Nephron progenitor cell (in vitro differentiated cells): ENCODE measurements at places on chromosomes 5 and 9.
A peak's percentile ranks its signal among the peaks of the same experiment; 100 is the strongest.

GRCh38 chr9:26033336-26033735 lies 355.1 kb upstream of the TUSC1 start:
- no peak for DNase-seq

DNA sequence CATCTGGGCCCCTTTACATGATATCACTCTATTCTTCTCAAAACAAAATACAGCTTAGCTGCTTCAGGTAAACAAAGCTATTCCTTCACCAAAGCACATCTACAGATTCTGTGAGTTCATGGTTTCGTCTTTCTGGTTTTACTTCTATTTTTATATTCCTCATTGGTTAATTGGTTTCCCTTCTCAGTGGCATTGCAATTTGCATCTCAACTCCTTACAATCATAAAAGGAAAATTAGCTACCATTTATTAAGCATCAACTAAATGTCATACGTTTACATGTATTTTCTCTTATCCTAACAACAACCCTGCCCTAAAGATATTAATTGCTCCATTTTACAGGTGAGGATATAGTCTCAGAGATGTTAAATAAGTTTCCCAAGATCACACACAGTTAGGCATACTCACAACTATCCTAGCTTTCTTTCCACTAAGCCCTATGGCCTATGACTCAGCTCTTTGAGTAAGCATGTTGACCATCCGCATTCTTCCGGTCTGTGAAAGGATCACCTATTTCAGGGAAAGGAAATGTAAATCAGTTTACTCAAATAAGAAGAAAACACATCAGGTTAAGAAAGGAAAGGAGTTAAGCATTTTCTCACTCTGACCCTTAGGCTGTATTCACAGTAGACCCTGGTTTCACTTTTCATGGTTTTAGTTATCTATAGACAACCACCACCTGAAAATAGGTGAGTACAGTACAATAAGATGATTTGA lies 146.1 kb downstream of the CAAP1 start:
- no peak for DNase-seq

DNA sequence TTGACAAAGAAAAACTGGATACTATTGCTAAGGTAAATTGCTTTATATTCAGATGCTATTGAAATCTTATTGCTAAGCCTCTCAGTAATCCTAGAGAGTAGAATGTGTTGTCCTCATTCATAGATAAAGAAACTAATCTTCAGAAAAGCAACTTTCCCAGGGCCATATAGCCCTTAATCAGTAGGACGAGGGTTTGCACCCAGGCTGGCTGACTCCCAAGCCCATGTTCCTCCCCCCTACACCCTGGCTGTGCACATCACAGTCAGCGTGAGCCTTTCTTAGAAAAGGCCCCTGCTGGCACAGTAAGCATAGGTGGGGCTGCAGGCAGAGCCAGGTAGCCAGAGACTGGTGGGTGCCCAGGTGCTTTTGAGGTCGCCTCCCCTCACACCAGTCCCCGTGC lies 15.8 kb upstream of the GLIPR2 start:
- DNase-seq, result no peak

DNA sequence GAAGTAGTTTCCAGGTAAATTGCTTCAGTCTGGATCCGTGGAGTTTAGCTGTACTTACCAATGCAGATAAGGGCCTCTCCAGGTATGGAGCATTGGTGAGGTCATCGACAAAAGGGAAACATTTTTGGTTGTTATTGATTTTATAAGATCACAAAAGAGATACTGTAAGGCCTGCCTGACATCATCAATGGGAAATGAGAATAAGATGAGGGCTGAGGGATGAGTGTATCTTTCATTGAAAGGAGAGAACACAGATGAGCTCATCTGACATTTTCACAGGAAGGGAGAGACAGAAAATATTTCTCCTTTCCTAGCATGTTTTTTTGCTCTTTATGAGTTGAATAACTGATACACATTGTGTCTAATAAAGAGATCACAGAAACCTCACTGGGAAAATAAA lies 233.6 kb downstream of the SAXO1 start:
- DNase-seq, result no peak

DNA sequence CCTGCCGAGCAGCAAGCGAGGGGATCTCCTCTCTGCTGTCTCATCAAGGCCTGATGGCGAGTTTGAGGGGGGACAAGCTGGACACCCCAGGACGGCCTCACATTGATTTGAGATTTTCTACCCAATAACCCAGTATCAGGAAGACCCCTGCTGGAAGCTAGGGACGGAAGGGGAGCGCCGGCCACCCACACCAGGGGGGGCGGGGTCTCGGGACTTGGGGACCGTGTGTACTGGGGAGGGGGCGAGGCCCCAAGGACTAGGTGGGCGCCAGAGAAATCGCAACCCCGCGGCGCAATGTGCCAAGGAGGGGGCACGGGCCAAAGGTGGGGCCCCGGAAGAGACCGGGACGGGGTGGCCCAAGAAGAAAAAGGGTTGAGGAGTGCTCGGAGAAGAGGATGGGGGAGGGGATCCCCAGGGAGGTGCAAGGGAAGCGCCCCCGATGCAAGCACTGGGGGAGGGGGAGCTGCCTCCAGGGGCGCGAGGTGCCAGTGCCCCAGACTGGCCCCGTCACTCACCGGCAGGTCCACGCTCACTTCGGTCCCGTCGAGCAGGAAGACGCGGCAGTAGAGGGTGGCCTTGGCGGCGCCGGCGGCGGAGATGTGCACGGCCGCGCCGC lies 1.1 kb downstream of the EPB41L4B start:
- DNase-seq, result peak; percentile 44

DNA sequence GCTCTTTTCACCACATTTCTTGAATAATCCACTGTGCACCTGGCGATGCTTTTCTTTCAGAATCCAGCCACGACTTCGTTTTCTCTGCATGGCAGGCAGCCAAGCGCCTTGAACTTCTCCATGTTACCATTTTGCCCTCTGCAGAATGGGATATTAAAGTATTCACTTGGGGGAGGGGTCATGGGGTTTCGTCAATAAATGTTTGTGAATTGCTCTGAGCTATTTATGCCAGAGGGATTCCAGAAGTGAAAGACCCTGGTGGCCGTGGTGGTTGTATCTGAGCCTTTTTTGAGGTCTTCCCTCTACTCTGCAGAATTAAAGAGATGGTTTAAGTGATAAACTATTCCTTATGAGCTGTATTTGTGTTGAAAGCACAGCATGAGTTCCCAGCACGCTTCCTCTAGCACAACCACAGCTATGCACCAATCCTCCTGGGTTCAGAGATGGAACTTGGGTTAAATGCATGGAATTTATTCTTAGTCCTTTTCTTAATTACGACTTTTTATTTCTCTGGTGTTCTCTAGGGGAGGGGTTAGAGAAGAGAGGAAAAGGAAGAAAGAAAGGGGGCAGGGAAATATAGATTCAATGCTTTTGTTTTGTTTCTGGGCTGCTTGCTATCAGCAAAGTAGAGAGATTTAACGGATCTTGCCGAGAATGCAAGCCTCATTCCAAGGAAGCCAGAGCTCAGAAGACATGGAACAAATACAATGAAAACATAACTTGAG lies 478.2 kb upstream of the TNC start:
- no peak for DNase-seq
